ENCODE measurements at places on chromosomes 5 and 9. TPM values are rescaled to one million over a fixed set of nuclear protein-coding genes. Genes with fewer than 3 reads are reported as not detected.

SLC6A19 gene
- total RNA-seq = not detected

AIF1L gene
- 0.22 TPM for total RNA-seq

DNA sequence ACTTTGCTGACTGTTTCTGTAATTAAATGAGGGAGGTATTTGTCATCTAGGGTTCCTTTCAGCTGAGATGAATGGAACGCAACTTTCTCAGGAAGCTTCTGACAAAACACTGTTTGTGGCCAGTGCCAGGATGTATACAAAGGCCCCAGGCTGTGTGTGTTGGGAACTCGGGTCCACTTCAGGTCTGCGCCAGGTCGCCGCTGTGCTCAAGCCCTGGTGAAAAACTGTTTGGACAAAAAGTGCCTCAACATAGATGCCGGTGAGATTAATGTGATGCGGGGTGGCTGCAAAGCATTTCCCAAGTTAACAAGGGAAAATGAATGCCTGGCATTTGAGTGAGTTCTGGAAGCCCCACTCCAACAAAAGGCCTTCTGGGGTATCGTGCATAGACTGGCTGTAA is 156.4 kb downstream of the GABBR2 start:
- H3K36me3 ChIP-seq = no peaks in the 10 kb centered on the region
- H3K27me3 ChIP-seq = no peaks in the 10 kb centered on the region
- H3K4me1 ChIP-seq = no peaks in the 10 kb centered on the region
- no peak for DNase-seq

DNA sequence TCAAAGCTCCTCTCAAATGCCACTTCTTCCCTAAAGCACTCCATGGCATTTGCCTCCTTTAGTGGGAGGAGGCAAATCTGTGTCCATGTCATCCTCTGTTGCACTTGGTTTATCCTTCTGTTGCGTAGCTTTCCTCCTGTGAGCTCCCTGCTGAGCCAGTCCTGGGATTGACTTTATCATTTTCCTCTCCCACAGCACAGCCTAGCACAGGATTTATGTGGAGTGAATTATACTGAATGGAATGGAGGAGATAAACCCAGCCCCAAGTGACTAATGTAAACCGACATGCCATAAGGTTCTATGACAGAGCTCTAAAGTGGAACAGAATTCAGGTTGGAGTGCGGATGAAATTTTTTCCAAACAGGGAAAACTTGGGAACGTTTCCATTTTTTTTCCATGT is 26.4 kb upstream of the TOMM5 start:
- H3K4me1 ChIP-seq = no peaks in the 10 kb centered on the region
- DNase-seq = no peak
- H3K4me3 ChIP-seq = no peak overlapping the region
- no peaks in the 10 kb centered on the region for H3K36me3 ChIP-seq
- no peak overlapping the region for H3K27ac ChIP-seq

DNA sequence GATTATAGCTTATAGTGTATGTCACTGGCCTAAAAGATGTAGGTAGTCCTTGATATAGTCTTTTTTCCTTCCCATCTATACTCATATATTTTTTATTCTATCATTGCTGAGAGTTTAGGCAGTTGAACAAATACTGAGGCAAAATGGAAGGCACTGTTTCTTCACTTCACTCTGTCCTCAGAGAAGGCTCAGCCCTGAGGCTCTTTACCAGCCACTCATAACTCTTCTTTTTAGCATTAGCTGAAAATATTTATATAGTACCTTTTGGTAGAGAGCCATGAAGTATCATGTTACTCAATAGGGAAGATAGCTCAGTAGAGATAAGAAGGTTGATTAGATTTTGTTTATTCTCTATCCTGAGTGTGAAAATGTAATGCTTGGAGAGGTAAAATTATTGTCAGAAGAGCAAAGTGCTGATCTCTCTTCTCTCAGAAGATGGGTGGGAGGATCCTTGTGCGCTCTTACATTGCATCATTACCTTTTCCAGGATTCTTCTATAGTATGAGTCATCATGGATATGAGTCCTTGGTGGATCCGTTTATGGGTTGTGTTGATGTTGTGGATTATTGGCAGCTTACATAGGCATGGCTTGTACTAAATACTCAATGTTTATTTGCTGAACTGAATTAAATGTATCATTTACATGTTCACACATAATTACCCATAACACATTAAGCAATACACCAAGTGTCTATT is 88.1 kb downstream of the ANXA1 start:
- no peak overlapping the region for H3K27ac ChIP-seq
- no peaks in the 10 kb centered on the region for H3K4me1 ChIP-seq
- DNase-seq = no peak

- H3K27me3 ChIP-seq = no peaks in the 10 kb centered on the region
- no peak overlapping the region for H3K4me3 ChIP-seq
- no peak overlapping the region for H3K27ac ChIP-seq
- H3K36me3 ChIP-seq = no peaks in the 10 kb centered on the region
Observed at GRCh38 chr5:52481201-52481600, 306.5 kb upstream of the ITGA1 start.

DNA sequence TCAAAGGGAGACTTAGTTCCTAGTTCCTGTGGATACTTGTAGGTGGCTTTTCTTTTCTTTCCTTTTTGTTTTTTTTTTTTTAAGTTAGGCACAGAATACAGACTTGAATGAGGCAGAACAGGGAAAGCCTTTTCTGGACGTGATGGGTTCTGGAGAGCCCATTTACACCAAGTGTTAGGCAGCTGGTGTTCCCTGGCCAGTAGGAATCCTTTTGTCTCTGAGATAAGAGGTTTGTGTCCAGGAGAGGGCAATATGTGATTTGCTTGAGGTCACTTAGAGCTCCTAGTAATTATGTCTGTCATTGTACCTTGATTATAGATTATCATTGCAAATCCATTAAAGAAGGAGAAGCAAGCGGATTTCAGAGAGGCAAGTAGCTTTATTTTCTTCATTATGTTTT is 9.1 kb downstream of the MEGF10 start:
- H3K4me3 ChIP-seq = no peak overlapping the region
- no peaks in the 10 kb centered on the region for H3K36me3 ChIP-seq
- no peak overlapping the region for H3K27ac ChIP-seq
- H3K27me3 ChIP-seq = no peaks in the 10 kb centered on the region
- no peaks in the 10 kb centered on the region for H3K4me1 ChIP-seq

DNA sequence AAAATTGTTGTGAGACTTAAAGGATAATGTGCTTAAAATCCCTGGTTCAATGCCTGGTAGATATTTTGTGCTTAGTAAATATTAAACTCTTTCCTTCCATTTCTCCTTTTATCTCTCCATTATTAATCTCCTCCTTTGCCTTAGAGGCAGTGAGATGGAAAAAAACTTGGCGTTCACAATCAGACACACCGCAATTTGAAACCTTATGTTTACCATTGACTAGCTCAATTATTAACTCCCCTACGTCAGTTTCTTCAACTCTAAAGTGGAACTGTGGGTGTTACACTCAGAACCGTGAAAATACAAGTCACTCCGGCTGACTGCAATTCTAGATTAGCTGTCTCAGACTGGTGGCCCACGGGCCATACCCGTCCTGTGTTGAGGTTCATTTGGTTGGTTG is 327.2 kb downstream of the DEPDC1B start:
- no peaks in the 10 kb centered on the region for H3K36me3 ChIP-seq
- H3K4me1 ChIP-seq = no peaks in the 10 kb centered on the region

OR1Q1 gene
- total RNA-seq = not detected

CCIN gene
- total RNA-seq = 0.15 TPM

NIPSNAP3A gene
- total RNA-seq = 7.1 TPM

DNA sequence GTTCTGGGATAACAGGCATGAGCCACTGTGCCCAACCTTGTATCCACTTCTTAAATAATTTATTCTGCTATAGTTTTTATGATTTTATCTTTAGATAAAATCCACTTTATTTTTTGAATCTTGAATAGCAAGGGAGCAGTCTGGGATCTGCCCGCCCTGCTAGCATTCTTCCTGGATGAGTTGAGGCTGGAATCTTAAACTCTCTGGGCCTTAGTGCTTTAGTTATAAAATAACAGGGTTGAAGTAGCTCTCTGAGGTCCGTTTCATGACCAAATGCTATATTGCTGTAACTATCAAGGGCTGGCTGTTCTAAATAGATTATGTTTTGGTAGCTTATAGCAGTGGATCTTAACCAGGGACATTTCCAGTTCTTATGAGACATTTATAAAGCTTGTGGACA is 20.8 kb downstream of the ACER2 start:
- H3K36me3 ChIP-seq = no peaks in the 10 kb centered on the region
- no peak overlapping the region for H3K27ac ChIP-seq
- H3K27me3 ChIP-seq = no peaks in the 10 kb centered on the region
- no peaks in the 10 kb centered on the region for H3K4me1 ChIP-seq
- H3K4me3 ChIP-seq = no peak overlapping the region

GRCh38 chr5:96001262-96001661 is 39.6 kb upstream of the ELL2 start:
- no peak overlapping the region for H3K27ac ChIP-seq
- no peak for DNase-seq
- H3K4me3 ChIP-seq = no peak overlapping the region
- H3K27me3 ChIP-seq = peaks cover 4% of the 10 kb centered on the region

DNA sequence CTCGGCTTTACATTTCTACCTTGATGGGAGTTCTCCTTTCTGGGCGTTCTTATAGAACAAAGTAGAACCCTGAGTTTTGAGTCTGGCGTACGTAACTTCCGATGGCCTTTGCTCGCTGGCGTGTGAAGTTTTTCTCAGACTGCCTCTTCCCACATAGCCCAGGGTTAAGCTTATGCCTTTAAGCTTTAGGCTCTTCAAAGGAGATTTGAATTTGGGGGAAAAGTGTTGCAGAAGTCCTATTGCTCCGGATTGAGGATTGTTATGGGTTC is 13.7 kb upstream of the FBP2 start:
- DNase-seq = no peak
- no peaks in the 10 kb centered on the region for H3K27me3 ChIP-seq
- H3K36me3 ChIP-seq = no peaks in the 10 kb centered on the region
- H3K27ac ChIP-seq = no peak overlapping the region
- no peak overlapping the region for H3K4me3 ChIP-seq

ZDHHC21 gene
- total RNA-seq = 5.7 TPM

PAPPA gene
- total RNA-seq = 0.64 TPM

- H3K36me3 ChIP-seq = no peaks in the 10 kb centered on the region
- no peak overlapping the region for H3K27ac ChIP-seq
- no peaks in the 10 kb centered on the region for H3K27me3 ChIP-seq
- no peak for DNase-seq
- no peaks in the 10 kb centered on the region for H3K4me1 ChIP-seq
- H3K4me3 ChIP-seq = no peak overlapping the region
Observed at GRCh38 chr5:11611011-11611410, 293.2 kb downstream of the CTNND2 start.

DNA sequence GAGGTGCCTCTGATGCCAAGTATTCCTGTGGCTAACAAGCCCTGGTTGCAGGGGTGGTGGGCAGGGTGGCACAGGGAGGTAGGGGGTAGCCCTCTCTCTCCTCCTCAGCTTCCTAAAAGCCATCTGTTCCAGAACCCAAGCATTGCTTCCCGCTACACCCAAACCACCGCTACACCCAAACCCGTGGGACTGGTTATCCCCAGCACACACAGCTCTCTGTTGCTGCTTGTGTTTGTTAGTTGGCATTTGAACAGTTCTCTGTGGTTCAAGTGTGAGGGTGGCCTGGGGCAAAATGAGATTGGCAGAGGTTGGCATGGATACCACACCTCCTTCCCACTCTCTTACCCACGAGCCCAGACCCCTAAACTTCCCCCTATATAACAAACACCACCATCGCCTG is 40.4 kb downstream of the SPARC start:
- H3K36me3 ChIP-seq = no peaks in the 10 kb centered on the region
- DNase-seq = no peak
- no peaks in the 10 kb centered on the region for H3K4me1 ChIP-seq
- H3K27ac ChIP-seq = no peak overlapping the region
- no peak overlapping the region for H3K4me3 ChIP-seq
- no peaks in the 10 kb centered on the region for H3K27me3 ChIP-seq

DNA sequence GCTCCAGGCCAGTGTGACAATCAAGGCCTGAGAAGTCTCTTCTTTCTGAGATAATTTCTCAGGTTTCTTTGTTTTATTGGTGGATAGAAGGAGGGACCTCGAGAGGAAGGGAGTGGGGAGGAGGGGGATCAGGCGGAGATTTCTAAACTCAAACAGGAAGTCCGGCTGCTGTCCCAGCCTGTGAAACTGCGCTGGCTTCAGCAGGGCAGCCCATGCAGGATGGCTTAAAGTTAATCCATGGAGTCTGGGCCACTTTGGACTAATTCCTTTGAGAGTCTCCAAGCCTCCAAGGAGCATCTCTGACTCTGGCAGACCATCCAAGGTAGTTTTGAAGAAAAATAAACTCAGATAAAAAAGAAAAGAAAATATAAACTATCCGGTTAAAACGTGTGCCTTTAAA is 378.5 kb downstream of the MLLT3 start:
- no peaks in the 10 kb centered on the region for H3K36me3 ChIP-seq
- no peak overlapping the region for H3K4me3 ChIP-seq
- no peaks in the 10 kb centered on the region for H3K27me3 ChIP-seq
- H3K4me1 ChIP-seq = peaks cover 32% of the 10 kb centered on the region
- no peak for DNase-seq

PRRT1B gene
- not detected for total RNA-seq

DNA sequence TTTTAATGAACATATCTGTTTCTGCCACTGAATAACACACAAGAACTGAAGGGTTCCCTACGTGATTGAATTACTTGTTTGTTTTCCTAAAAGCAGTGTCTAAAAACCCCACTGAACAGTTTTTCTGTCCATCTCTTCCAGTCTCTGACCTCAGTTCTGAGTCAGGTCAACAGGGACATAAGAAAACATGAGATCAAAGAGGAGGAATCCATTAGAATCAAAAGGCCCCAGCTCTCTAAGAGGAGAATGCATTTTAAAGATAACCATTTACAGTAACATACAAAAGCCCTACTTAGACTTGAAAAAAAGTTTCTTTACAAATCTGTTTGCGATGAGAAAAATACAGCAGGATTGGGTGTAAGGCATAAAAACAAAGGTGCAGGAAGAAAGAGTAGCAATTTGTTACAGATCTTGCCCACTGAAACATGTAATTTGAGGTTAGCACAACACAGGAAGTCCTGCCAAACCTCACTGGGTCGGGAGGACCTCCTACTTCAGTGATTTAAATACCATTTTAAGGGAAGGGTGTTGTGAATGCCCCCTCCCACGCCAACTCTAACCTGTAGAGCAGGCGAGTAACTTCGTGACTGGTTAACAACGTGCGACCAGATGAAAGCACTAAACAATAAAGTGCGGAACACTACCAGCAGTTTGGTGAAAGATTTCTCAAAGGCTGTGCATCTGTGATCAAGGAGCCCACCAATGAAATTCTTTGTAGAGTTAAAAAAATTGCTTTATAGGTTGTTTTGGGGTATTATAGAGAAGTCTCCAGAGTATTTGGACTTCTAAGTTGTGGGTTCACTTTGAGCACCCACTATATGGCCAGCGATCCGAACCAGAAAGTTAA is 1.3 kb downstream of the QSOX2 start:
- H3K27me3 ChIP-seq = no peaks in the 10 kb centered on the region
- DNase-seq = no peak
- no peaks in the 10 kb centered on the region for H3K36me3 ChIP-seq
- peak overlapping the region; percentile 65 for H3K4me3 ChIP-seq
